Right renal pelvis (tissue), 4 donors: ENCODE measurements at places on chromosomes 3 and 15.

- DNase-seq: no peak
Measured at GRCh38 chr3:99901200-99901926, 83.7 kb downstream of the CMSS1 start.

- peak; percentile 29 for DNase-seq
Measured at GRCh38 chr3:138187296-138188012, at the start of gene ARMC8. ARMC8 (plus strand) TSS chr3:138187301; CDS start chr3:138187555, 254 bp downstream.

- no peak for DNase-seq
Measured at GRCh38 chr15:67652586-67652985, 110.1 kb downstream of the MAP2K5 start.

DNA sequence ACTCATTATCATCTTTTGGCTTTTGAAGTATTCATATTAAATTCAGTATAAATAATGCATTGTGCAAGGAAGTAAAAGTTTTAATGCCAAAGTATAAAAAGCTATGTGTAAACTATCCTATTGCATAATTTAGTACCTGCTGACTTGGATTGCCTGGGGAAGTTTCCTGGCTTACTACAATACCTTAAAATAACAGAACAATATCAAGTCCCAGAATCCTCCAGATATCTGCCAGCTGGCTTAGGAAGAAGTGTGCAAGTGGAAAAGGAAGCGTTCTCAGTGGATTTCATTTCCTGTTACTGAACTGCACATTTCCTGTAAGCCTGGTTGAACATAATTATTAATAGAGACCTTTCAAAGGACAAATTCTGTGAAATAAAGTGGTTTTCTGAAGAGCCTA is 236.7 kb downstream of the ADAMTSL3 start:
- no peak for DNase-seq

DNA sequence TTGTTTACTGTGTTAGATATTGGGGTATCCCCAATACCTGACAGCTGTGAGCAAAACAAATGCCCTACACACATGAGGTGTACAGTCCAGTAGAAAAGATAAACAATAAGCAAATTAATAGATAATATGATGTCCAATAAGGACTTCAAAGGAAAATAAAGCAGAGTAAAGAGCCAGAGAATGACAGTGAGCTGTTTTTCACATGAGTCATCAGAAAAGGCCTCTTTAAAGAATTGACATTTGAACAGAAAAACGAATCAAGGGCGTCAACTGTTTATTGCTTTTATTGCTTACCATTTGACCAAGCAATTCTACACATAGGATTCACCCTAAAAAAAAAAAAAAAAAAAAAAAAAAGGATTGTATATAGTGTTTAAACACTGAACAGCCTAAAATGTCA is 96.6 kb upstream of the FLNB start:
- no peak for DNase-seq

GRCh38 chr3:122942937-122943827 is 84.4 kb downstream of the SEMA5B start:
- DNase-seq: peak; percentile 57

DNA sequence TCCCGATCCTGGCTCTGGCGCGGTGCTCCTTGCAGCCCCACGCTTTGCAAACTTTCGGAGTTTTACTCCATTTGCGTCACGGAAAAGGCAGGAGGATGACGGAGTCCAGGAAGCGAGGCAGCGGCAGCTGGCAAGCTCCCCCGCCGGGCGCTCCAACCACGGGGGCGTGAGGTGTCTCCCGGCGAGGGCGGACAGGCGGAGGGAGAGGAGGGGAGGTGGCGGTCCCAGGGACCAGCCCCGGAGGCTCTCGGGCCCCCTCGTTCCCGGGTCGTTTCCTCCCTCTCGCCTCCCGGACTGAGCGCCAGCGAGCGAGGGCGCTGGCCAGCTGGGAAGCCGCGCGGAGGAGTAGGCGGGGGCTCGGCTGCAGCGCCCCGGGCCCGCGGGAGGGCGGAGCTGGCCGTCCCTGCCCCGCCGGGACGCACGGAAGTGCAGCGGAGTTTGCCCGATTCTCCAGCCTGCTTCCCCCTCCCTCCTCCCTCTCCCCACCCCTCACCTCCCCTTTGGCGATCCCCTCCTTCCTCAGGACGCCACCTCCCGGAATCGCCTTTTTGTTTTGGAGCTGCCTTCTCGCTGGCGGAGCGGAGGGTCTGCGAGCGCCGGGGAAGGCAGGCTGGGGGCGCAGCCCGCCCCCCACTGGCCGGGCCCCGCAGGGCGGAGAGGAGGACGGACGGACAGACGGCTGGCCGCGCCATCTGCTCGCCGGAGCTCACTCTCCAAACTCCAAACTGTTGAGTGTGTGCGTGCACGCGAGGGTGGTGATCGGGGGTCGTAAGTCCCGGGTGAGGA is at the start of gene SNX33:
TSS of gene SNX33 (plus strand) at position 543 of the 786 bp plus-strand sequence. CDS start 1,191 bp downstream, outside the sequence.
- DNase-seq: peak; percentile 71

GRCh38 chr3:130839813-130840212 is 54.1 kb upstream of the ATP2C1 start:
- no peak for DNase-seq

DNA sequence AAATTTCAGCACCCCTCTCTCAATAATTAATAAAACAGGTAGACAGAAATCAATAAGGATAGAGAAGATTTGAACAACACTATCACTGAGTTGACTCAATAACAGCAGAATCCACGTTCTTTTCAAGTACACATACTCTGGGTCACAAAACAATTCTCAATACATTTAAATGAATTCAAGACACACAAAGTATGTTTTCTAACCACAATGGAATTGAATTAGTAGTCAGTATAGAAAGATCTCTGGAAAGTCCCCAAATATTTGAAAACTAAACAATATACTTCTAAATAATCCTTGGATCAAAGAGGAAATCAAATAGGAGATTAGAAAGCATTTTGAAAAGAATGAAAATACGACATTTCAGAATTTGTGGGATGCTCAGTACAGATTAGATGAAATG is 40.0 kb downstream of the TKT start:
- no peak for DNase-seq

DNA sequence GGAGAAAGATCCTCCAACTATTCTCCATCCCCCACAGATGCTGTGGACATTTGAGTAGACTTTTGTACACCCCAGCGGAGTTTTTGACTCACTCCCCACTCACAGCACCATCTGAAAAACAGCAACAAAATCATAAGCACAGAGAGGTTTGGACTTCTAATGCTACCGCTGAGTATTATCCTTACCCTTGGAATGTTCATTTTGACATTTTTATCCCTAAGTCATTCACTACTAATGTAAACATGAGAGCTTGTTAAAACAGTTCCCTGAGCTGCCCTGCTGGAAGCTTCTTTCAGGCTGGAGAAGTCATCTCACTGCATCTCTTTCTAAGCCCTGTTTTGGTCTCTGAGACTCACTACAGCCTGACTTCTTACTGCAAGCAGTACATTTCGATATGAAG is 1045.9 kb downstream of the MCTP2 start:
- no peak for DNase-seq

- no peak for DNase-seq
Measured at GRCh38 chr15:35182841-35183479, 97.9 kb upstream of the NANOGP8 start.
